ENCODE measurements at places on chromosomes 2 and 18. TPM values are rescaled to one million over a fixed set of nuclear protein-coding genes. Genes with fewer than 3 reads are reported as not detected.

Gene OXER1
- not detected for total RNA-seq

Gene SLC4A5
- not detected for total RNA-seq

Gene SERPINB4
- total RNA-seq: not detected

Gene IL1RL2
- total RNA-seq: 2.4 TPM

Gene CRYBA2
- total RNA-seq: not detected

Gene QPCT
- 54.2 TPM for total RNA-seq

Gene ZSWIM2
- not detected for total RNA-seq

Gene OTX1
- total RNA-seq: 4.6 TPM

Gene C2orf15
- total RNA-seq: 4.9 TPM

Gene HTR2B
- not detected for total RNA-seq

Gene MAP3K19
- total RNA-seq: not detected

Gene SEPTIN10
- total RNA-seq: 25.6 TPM

Gene NAT8
- not detected for total RNA-seq

Gene WNT6
- total RNA-seq: not detected

Gene RESP18
- not detected for total RNA-seq

Gene ACAA2
- 49.2 TPM for total RNA-seq

Gene CNDP1
- not detected for total RNA-seq

Gene VWC2L
- not detected for total RNA-seq

Gene TSPYL6
- total RNA-seq: not detected

Gene NT5DC4
- total RNA-seq: 1.4 TPM

Gene ZNF385B
- total RNA-seq: not detected

Gene MEIS1
- total RNA-seq: 3.1 TPM

Gene STARD6
- not detected for total RNA-seq

Gene CCDC138
- 5.6 TPM for total RNA-seq

Gene CYP26B1
- 0.05 TPM for total RNA-seq

Gene ST6GAL2
- not detected for total RNA-seq

Gene DSC3
- total RNA-seq: 0.03 TPM

Gene SLC30A3
- total RNA-seq: not detected

Gene CNTNAP5
- not detected for total RNA-seq

Gene IL1RL1
- total RNA-seq: not detected

Gene SLC35F5
- 40.2 TPM for total RNA-seq

Gene MERTK
- total RNA-seq: 0.34 TPM

Gene C2orf66
- total RNA-seq: not detected

Gene RAB27B
- total RNA-seq: 4.9 TPM

Gene DGKD
- total RNA-seq: 18.7 TPM

Gene KLF11
- total RNA-seq: 8.5 TPM

Gene CBLN2
- not detected for total RNA-seq

Gene KYNU
- 1.1 TPM for total RNA-seq

Gene SKOR2
- total RNA-seq: not detected

Gene SNTG2
- total RNA-seq: not detected

Gene KDM3A
- total RNA-seq: 14.6 TPM
